CD4-positive, alpha-beta T cell treated with Interleukin-4 for 4 hours (primary cell): ENCODE measurements at places on chromosomes 12 and 14.
A peak's percentile ranks its signal among the peaks of the same experiment; 100 is the strongest.

- no peak for DNase-seq
These were observed 6.2 kb downstream of the APAF1 start for GRCh38 chr12:98651328-98651727.

GRCh38 chr12:49189731-49190716 lies 1.1 kb upstream of the TUBA1A start:
- no peak for DNase-seq

DNA sequence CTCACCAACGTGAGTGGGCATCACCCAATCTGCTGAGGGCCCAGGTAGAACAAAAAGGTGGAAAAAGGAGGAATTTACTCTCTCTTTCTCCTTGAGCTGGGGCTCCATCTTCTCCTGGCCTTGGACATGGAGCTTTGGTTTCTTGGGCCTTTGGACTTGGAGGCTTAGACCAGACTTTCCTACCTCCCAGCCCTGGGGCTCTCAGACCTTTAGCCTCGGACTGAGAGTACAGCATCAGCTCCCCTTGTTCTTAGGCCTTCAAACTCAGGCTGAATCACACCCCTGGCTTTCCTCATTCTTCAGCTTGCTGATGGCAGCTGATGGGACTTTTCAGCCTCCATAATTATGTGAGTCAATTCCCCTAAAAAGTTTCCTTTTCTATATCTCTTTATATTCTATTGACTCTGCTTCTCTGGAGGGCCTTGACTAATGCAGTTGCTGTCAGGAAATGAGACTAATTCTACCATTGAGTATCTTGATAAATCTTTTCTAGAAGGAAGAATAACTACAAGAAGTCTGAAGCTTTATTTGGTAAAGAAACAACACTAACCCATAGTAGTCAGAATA lies 15.9 kb upstream of the CLEC4E start:
- DNase-seq: no peak

- DNase-seq: no peak
These were observed 105.1 kb downstream of the NDUFA12 start for GRCh38 chr12:94898388-94898787.

DNA sequence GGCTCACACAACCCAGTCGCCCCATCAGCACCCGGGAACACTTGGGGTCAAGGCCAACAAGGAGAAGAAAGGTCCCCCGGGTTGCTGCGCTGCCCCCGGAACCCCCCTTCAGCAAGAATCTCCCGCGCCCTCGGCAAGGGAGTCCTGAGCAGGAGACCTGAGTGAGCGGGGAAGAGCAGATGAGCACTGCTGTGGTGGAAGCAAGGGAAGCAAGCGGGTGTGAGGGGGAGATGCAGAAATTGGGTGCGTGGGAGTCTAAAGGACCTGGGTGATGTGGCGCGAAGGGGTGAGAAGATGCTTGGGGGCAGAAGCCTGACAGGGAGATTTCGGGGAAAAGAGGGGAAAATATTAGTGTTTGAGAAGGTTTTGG lies 105.5 kb upstream of the PRB2 start:
- no peak for DNase-seq

- DNase-seq: no peak
These were observed 71.7 kb downstream of the CCDC92 start for GRCh38 chr12:123900871-123901376.

- DNase-seq: no peak
These were observed 628 bp downstream of the MEG3 start for GRCh38 chr14:100826391-100827100.

- DNase-seq: no peak
These were observed 19.6 kb downstream of the LGMN start for GRCh38 chr14:92728759-92729364.

DNA sequence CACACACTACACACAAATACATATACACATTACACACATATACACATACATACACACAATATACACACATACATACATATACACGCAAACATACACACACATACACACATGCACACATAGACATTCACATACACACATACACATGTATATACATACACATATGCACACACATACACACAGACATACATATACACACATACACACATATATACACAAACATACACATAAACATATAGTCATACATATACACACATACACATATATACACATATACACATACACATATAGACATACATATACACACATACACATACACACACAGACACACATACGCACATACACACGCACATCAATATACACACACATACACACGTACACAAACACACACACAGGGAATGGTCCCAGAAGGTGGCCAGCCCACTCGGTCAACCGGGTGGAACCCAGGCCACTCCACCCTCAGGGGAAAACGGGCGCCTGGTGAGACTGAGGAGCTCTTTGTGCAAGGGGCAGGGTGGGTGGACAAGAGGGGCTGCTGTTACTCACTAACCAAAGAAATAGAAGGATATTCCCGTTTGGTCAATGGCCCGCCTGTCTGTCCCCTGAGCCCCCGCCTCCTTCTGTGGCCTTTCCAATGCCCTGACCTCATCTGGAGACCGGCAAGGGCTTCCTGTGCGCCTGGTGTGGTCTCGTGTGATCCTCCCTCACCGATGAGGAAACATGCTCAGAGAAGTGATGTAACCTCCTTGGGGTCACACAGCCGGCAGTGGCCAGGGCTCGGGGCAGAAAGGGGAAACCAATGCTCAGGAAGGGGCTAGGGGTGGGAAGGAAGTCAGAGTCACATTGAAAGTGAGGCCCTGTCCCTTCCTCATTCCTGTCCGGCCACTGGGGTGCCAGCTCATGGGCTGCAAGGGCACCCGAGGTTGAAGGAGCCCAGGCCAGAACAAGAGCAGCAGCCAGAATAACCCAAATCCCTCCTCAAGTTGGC lies 5.3 kb downstream of the TRPV4 start:
- DNase-seq: peak; percentile 7

GRCh38 chr14:105350450-105351244 lies 36.1 kb downstream of the PACS2 start:
- DNase-seq: no peak

- no peak for DNase-seq
These were observed 38.7 kb downstream of the WIF1 start for GRCh38 chr12:65082406-65082805.

DNA sequence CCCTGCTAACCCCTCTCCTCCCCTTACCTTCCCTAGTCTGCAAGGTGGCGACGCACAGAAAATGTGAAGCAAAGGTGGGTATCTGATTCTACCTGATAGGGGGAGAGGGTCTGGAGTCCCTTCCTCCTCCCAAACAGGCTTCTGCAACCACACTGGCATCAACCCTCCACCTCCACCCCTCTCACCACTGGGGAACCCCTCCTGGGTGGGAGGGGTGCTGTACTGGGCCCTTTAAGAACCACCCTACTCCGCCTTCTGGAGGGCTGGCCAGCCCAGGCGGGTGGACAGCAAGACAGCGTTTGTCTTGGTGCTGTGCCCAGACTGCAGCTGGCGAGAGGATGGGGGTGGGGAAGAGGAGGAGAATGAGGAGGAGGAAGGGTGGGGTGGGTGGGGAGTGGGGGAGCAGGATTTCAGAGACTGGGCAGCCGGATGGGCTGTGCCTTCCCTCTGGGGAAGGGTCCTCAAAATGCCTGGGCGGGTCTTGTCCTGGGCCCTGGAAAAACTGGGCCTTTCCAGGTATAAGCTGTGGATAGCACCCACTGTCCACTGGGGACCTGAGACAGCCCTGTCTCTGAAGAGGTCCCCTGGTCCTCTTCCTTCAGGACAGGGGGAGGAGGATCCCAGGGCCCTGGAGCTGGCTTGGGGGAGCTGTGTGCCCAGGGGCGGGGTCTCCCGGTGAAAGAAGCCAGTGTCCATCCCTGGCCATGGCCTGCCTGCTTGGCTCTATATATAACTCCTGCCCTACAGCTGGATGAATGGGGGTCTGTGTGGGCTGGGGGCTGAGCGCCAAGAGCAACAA lies 2.8 kb downstream of the TNS2 start:
- no peak for DNase-seq

GRCh38 chr12:96487634-96488033 lies 1.7 kb upstream of the CFAP54 start:
- no peak for DNase-seq

GRCh38 chr14:95544588-95544987 lies 9.7 kb downstream of the GLRX5 start:
- no peak for DNase-seq

DNA sequence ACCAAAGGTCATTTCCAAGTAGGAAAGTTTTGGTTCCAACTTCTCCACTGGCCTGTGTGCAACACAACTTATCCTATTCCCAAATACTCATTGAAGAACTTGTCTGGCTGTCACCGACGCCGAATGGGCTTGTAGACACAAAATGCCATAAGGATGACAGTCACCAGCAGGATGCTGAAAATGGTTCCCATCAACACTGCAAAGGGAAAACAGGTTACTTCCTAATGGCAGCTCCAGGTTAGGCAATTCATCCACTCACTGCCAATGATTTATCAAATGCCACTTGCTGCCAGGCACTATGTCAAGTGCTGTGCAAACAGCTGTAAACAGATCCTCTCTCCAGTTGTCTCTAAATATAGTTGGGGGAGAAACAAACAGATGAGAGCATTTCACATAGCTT lies 6.1 kb downstream of the C12orf76 start:
- DNase-seq: no peak

- DNase-seq: no peak
These were observed 457.6 kb downstream of the EGLN3 start for GRCh38 chr14:33493266-33493665.

DNA sequence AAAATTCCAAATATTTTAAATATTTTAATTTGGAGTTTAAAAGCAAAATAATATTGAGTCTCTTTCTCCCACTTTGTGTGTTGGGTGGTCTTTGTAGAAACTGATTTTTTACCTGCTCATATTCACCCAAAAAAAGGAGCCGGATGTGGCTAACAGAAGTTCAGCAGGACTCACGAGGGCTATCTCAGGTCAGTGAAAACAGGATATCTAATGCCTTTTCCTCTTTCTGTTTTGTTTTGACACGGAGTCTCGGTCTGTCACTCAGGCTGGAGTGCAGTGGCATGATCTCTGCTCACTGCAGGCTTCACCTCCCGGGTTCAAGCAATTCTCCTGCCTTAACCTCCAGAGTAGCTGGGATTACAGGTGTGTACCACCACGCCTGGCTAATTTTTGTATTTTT lies 30.8 kb downstream of the COA8 start:
- DNase-seq: no peak

- no peak for DNase-seq
These were observed 15.4 kb downstream of the GLTP start for GRCh38 chr12:109864916-109865315.

DNA sequence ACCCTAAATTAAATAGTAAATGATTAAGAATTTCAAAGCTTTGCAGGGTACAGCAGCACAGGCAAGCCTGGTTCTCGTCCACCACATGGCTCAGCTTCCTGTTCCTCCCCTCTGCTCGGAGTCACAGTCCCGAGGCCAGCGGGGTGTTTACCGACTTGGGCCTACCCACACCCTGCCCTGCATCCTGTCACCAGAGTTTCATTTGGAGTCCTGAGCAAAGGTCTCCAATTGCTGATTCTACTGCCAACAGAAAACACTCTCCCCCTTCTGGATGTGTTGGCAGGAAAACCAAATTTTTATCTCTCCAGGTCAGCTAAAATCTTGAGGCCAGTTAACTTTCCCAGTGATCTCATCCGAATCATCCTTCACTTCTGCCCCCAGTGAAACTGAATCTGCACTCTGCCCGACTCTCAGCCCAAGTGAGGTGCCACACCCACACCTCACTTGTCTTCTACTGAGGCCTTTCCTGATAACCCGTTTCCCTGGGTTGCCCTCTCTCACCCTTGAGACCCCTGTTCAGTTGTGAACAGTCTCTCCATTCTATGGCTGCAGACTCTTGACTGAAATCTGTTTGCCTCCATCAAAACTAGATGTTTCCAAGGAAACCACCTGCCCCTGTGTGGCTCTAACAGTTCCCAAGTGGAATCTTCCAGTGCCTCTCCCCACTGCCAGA lies 71.2 kb downstream of the VCPKMT start:
- peak; percentile 81 for DNase-seq

DNA sequence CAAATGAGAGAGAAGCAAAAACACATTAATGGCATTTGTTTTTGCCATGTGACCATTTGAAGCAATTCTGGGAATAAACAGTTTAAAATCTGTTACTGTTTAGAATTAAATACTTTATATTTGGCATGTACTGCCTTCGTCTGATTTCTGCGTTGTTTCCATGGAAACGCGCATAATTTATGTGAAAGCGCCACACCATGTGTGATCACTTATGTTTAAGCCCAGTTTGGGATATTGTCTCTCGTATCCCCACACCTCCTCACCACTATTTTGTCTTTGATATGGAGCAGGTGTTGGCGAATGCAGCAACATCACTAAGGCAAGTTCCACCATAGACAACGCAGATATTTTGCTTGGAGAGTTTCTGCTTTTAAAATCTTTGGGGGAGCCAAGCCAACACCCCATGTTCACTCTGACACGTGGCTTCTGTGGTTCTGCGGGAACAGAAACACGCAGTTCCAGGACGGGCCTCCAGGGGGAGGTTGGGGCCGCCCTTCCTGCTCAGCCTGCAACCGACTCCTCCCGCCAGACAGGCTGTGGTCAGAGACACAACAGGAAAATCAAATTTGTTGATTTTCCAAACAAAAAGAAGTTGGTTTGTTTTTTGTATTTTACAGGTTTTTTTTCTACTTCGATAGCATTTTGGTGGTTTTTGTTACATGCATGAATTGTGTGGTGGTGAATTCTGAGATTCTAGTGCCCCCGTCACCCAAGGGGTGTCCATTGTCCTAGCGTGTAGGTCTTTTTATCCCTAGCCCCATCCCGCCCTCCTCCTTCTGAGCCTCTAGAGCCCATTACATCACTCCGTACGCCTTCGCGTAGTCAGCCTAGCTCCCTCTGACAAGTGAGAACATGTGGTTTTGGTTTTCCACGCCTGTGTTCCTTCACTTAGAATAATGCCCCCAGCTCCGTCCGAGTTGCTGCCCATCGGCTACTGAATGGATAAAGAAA lies 101.9 kb upstream of the SFSWAP start:
- peak; percentile 57 for DNase-seq

- no peak for DNase-seq
These were observed 10.9 kb downstream of the HIF1A start for GRCh38 chr14:61706096-61706690.

DNA sequence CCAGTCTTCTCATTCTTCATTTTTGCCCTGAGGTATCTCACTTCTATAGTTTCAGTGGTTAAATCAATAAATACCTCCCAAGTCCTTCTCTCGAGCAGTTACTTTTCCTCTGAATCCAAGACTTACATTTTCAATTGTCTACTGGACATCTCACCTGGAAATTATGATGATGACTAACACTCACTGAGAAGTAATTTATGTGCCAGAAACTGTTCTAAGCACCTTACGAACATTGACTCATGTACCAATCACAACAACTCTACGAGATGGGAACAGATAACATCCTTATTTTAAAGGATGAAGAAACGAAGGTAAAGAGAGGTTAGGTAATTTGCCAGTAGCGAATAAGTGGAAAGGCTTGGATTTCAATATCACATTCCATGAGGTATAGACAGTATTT lies 94.1 kb downstream of the EML5 start:
- no peak for DNase-seq
